ENCODE measurements at places on chromosomes 16 and 17. TPM values are rescaled to one million over a fixed set of nuclear protein-coding genes. Genes with fewer than 3 reads are reported as not detected.

HOXB5 gene
- total RNA-seq = 0.07 TPM

EPN2 gene
- total RNA-seq = 4.7 TPM

DHRS11 gene
- 3.4 TPM for total RNA-seq

NME3 gene
- total RNA-seq = 34.3 TPM

SPAG9 gene
- 48.2 TPM for total RNA-seq

KRT32 gene
- not detected for total RNA-seq

GSPT1 gene
- 137 TPM for total RNA-seq

TNFRSF17 gene
- total RNA-seq = not detected

C16orf74 gene
- 0.34 TPM for total RNA-seq

OR2C1 gene
- not detected for total RNA-seq

GLOD4 gene
- total RNA-seq = 59.3 TPM

WDR90 gene
- total RNA-seq = 86.7 TPM

HS3ST4 gene
- total RNA-seq = not detected

IRX5 gene
- 0.32 TPM for total RNA-seq

ABCA9 gene
- total RNA-seq = 0.27 TPM

HS3ST3B1 gene
- total RNA-seq = 28.0 TPM

ETV4 gene
- 1.2 TPM for total RNA-seq

TEKT5 gene
- total RNA-seq = not detected

Data from T-helper 2 cell treated with Interferon-gamma antibody and Interleukin-4, amounts not matched to agents 100 ng/mL and 5 ng/mL, for 36 hours (primary cell).